ENCODE measurements at places on chromosomes 2 and 18.

- no peak for DNase-seq
These were observed 7.9 kb downstream of the CLHC1 start for GRCh38 chr2:55223958-55224760.

DNA sequence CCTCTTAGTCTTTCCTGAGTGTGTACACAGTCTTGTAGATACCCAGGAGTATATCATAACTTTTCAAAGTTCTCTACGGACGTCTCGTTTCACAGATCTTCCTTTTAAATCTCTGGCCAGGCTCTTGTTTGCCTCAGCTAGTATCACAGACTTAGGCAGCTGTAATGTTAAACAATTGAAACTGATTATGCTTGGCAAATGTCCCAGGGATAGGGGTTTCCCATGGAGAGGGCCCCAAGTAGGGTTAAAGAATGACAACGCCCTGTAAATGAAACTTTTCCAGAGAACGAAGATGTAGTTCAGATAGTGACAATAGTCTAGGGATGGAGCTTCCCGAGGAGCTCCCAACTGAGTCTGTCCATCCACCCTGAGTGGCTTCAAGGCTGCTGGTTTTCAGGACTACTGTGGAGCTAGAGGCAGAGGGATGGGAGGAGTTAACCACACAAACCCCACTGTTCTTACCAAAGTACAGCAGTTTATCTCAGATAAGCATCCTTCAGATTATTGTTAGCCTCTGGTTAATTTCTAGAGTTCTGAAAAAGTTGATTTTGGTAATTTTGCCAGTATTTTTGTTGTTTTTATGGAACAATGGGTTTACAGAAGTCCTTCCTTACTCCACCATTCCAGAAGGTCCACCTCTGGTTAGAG, 9.1 kb downstream of the NEURL3 start:
- DNase-seq = no peak

DNA sequence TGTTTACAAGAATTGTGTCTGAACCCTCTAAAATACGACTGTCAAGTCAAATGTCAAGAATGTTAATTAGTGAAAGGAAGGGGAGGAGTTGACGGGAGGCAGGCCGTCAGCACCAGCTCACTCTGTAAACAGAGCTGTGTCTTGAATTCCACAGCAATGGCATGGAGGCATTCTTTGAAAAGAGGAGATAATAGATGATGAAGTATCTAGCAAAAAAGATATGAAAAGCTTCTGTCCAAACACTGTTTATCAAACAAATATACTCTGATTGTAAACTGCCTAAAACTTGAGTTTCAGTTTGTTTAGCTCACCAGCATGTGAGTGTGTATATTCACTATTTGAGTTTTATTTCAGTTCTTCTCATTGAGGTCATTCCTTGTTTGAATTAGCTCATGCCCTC, 94.7 kb upstream of the CDC42EP3 start:
- DNase-seq = no peak

DNA sequence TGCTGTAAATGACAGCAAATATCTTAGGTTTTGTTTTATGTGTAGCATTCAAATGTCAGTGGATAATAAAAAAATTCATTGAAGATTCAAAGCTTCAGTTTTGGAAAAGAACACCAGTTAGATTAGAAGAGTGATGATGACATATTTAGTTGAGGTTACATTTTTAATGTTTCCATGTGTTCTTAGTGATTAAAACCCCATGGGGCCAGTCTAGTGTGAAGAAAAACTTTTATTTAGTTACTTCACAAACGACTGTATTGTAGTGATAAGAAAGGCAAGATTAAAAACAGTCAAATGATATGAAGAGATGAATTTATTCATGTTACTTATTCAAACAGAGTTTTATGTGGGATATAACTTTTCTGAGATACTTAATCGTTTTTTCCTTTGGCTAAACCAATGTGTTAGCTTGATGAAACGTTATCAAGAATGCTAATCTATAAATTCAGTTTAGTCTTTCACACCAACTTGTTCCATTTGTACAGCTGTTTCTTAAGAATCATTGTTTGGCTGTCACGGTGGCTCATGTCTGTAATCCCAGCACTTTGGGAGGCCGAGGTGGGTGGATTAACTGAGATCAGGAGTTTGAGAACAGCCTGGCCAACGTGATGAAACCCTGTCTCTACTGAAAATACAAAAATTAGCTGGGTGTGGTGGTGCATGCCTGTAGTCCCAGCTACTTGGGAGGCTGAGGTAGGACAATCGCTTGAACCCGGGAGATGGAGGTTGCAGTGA, 11.6 kb downstream of the BMPR2 start:
- no peak for DNase-seq

- no peak for DNase-seq
These were observed 30.0 kb upstream of the RAB1A start for GRCh38 chr2:65159906-65160305.
